ENCODE measurements at places on chromosomes 11 and 22. TPM values are rescaled to one million over a fixed set of nuclear protein-coding genes. Genes with fewer than 3 reads are reported as not detected.

The MS4A12 gene
- total RNA-seq, result not detected

The FOLR1 gene
- total RNA-seq, result not detected

The IL17REL gene
- 0.31 TPM for total RNA-seq

The NFAM1 gene
- 0.94 TPM for total RNA-seq

The CD3G gene
- total RNA-seq, result not detected

The PIWIL4 gene
- 13.8 TPM for total RNA-seq

The MMP7 gene
- not detected for total RNA-seq

The ZNF214 gene
- 17.8 TPM for total RNA-seq

The BAIAP2L2 gene
- 0.31 TPM for total RNA-seq

The CDC42EP2 gene
- total RNA-seq, result 9.4 TPM
